ENCODE measurements at places on chromosomes 6 and 20. TPM values are rescaled to one million over a fixed set of nuclear protein-coding genes. Genes with fewer than 3 reads are reported as not detected.

HNF4A gene
- not detected for total RNA-seq

NPBWR2 gene
- total RNA-seq: not detected

MAS1 gene
- total RNA-seq: not detected

CLPSL2 gene
- total RNA-seq: not detected

VGLL2 gene
- total RNA-seq: not detected

FBXO9 gene
- total RNA-seq: 105 TPM

ABHD16A gene
- 78.3 TPM for total RNA-seq

TCP11 gene
- total RNA-seq: not detected

CAGE1 gene
- total RNA-seq: 0.32 TPM

DNA sequence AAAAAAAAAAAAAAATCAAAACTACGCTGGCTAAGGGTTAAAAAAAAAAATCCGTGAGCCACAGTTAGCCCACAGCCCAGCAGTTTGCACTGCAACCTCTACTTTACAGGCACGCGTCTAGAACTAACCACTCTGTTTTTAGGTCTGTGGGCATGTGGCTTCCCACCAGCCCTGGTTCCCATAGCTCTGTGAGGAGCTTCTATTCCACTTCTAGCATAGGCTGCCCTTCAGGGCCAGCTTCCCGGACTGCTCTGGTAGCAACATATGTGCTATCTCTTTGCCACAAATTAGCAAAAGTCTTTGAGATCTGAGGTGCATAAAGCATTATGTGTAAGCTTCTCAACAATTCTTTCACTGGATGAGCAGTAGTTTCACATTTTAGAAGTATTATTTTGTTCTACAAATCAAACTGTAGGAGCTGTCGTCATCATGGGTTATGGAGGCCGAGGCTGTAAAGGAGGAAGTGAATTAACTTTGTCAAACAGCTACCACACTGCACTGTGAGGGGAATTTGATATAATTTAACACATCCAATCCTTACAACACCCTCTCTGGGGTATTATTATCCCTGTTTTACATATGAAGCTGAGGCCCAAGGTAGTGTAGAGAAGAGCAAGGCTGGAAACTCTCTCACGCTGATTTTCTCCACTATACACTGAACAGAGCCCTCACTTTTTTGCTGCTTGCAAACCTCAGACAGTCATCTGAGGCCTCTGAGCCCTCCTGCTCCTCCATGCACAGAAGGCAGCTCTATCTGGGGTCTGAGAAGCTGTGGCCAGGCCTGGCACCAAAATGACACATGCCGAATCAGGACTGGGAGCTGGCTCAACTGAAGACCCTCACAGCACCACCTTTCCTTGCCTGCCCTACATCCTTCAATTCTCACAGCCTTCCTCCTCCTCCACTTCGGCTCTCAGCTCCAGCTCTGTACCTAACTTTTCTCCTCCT is 35.4 kb downstream of the MAN1A1 start:
- DNase-seq: peak; percentile 59

DNA sequence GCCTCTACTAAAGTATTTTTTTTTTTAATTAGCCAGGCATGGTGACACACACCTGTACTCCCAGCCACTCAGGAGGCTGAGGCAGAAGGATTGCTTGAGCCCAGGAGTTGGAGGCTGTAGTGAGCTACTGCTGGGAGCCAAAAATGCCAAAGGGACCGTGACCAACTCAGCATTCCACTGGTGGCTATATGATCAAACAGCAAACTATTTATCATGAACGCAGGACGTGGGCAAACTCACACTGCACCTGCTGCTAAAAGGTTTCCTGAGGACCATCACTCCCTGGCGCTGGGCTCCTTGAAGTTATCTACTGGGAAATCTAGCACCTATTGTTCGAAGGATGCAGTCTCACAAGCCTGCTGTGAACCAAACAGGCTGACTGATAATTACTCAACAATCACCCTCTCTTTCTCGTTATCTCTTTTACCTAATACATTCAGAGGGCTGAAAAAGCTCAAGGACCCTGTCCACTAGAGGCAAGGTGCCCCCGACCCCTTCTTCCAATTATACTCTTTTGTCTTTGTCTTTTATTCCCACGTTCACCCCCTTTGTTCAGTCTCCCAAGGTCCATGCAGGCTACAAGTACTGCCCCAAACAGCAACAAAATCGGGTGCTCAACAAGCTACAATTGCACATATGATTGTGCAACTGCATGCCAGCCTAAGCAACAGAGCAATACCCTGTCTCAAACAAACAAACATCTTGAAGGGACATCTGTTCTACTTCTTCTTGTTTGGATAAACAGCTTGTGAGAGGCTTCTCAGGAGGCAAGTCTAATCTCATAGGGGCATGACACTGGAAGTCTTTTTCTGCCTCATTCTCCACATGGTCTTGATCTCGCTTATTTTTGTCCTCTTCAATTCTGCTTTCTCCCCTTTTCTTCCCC is 47.7 kb upstream of the PLN start:
- no peak for DNase-seq

DNA sequence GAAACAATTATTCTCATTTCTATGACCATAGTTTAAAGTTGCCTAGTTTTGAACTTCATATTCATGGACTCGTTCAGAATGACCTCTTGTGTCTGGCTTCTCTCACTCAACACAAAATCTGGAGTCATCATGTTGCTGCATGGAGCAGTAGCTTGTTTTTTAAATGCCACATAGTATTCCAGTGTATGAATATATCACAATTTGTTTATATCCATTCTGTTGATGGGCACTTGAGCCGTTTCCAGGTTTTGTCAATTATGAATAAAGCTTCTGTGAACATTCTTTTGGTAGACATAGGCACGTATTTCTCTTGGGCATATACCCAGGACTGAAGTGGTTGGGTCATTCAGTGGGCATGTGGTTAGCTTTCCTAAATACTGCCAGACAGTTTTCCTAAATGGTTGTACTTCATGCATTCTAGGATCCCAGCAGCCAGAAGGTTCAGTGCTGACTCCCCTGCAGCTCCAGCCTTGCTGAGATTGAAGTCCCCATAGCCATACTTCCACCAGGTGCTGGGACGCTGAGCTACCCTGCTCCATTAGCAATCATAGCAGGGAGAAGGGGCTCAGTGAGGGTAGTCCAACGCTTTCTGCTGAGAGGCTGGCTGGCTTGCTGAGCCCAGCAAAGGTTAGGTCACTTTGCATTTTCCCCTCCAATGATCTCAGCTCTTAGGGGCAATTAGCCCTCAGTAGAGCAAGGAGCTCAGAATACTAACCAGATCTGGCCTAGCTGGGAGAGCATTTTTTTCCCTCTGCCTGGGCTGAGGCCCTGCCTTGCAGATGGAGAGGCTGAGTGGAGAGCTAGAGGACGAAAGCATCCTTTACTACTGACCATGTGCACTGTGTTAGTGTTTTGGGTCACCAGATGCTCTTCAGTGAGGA is 35.7 kb upstream of the CTNNBL1 start:
- no peak for DNase-seq

DNA sequence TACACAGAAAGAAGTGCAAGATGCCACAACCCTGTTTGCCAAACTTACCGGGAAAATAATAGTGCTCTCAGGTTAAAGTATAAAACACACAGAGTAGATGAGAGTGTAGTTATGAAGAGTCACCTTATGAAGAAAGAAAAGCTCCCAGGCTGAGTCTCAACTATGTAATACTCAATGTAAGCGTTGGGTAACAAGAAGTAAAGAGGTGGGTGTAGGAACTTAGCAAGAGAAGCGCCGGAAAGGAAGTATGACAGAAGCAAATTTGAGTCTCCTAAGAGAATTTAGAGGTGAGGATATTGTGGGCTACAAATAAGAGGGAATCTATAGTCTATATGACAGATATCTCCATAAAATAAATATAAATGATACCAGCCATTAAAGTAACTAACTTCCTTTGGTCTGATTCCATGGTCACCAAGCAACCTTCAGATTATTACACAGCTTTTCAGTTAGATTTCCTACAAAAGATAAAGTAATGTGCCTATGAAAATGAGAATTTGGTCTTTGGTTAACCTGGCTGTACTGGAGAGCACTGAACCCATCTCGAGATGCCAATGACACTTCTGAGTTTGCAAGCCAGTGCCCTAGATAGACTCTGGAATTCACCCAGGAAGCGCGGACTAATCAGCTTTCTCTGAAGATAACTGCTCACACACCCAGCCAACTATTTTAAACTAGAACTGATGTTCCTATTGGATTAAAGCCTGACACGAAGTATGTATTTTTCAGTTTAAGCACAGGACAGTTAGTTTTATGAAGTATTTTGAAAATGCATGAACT is 1.8 kb downstream of the TUBE1 start:
- no peak for DNase-seq

DNA sequence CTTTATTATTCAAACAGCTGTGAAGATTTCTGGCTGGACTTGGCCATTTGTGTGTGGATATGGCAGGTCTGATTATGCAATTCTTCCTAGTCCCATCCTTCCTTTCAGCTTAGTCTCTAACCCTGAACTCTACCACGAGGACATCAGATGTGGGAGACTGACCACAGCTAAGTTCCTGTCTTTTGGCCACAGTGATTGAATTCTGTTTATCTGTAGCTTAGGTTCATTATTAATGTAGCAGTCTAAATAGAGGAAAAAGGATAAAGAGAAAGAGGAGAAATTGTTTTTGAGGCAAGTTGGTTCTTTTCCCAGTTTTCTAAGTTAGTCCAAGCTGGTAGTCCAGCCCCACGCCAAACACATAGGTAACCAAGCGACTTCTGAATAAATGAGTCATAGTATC is 598.9 kb downstream of the RFPL4B start:
- DNase-seq: no peak

DNA sequence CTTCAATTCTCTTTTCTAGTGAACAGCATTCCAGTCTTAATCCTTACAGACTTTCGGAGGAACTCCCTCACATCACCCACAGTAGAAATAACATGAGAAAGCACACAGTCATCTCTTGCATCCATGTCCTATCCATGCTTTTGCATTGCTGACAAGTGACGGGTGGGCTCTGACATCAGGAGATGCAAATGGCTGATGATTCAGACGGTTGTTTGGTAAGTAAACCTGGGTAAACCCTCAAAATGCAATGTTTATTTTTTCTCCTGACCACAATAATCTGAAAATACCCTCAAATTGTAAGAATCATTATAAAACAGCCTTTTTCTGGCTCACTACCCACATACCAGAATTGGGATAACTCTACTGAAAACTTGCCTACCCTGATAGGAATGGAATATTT is 792.0 kb downstream of the MAFB start:
- DNase-seq: no peak

- no peak for DNase-seq
Observed at GRCh38 chr6:136403110-136403980, 113.7 kb upstream of the BCLAF1 start.

- peak; percentile 14 for DNase-seq
Observed at GRCh38 chr6:135087803-135088202, 33.2 kb upstream of the HBS1L start.

- no peak for DNase-seq
Observed at GRCh38 chr6:11202513-11203305, 29.8 kb downstream of the NEDD9 start.

GRCh38 chr20:24662752-24663365 is 193.4 kb downstream of the SYNDIG1 start:
- DNase-seq: no peak

DNA sequence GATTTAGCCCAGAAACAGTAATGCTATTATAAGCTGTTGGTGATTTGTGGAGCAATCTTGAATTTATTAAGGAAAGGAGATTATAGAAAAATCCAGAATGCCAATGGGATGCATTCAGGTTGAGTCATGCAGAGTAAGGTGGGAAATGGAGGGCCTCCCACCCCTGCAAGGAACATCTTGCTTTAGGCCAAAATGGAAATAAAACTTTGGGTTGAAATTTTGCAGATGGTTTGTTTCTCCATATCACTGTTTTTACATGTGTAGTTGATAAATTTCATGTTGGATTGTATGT is 152.4 kb downstream of the BCAS1 start:
- no peak for DNase-seq

DNA sequence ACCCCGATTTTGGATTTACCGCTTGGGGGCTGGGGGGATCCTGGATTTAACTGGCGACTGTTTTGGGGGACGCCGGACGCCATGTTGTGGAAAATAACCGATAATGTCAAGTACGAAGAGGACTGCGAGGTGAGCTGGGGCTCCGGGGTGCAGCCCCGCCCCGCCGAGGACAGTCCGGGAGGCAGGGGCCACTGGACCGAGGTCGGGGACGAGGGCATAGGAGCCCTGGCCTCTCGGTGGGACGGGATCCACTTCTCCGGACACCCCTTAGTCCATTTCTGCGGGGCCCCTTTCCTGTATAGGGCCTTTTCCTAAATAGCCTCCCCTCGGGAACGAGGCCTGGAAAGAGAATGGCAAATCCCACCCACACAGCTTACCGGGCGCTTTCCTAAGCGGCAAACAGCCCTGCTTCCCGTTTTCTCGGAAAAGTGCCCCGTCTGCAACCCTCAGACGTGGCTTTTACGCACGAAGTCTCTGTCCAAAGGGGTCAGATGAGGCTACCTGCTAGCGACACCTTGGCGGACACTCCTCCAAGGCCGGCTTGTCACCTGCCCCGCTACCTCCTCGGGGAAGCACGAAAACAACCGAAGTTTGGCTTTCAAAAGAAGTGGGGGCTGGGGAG is 469 bp downstream of the TFAP2C start:
- no peak for DNase-seq

DNA sequence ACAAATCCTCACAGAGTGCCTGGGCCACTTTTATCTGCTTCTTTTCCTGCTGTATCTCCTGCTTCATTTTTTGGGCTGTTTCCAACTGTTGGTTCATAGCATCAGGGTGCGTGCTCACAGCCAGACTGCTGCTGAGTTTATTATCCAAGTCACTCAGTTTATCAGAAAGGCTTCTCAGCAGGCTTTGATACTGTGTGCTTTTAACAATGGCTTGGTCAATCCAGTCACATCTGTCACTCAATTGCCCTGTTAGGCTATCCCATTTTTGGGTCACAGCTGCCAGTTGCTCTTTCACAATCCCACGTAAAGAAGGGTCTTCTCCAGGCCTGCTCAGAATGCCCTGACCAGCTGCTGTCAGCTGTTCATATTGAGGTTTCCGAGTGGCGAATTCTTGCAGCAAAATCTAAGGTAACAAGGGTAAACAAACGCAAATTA is 87.2 kb downstream of the DST start:
- no peak for DNase-seq

- no peak for DNase-seq
Observed at GRCh38 chr6:82094166-82094806, 153.3 kb downstream of the IBTK start.

DNA sequence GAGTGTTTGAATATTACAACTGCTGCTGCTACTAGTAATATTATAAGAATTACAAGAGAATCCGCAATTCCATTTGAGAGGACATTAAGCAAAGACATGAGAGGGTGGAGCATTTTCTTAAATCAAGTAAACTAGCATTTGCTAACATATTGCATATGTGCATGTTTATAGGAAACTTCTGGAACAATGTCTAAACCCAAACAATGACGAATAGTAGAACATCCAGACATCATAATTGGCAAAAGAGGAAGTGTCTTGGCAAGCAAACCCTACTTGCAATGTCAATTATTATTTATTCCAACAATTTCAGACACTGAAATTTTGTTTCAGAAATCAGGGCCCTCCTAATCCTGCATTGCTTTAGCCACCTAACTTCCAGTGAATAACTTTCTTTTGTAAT is 1155.3 kb upstream of the GJE1 start:
- no peak for DNase-seq

- no peak for DNase-seq
Observed at GRCh38 chr6:158830736-158831135, 11.6 kb upstream of the EZR start.

- DNase-seq: no peak
Observed at GRCh38 chr6:90890683-90891330, 303.9 kb upstream of the MAP3K7 start.
